ENCODE measurements at places on chromosomes 3 and 15. TPM values are rescaled to one million over a fixed set of nuclear protein-coding genes. Genes with fewer than 3 reads are reported as not detected.

LINGO1 gene
- 0.32 TPM for total RNA-seq

ALDH1A2 gene
- 1.8 TPM for total RNA-seq

AMIGO3 gene
- not detected for total RNA-seq

ZDHHC19 gene
- total RNA-seq = not detected

BCL2A1 gene
- total RNA-seq = not detected

EPHB3 gene
- total RNA-seq = 44.7 TPM

NEK11 gene
- total RNA-seq = 3.4 TPM

SLC4A7 gene
- total RNA-seq = 17.3 TPM

FGF12 gene
- 0.72 TPM for total RNA-seq

GOLGA8N gene
- total RNA-seq = 3.7 TPM

SLC6A20 gene
- 0.16 TPM for total RNA-seq

THOC7 gene
- total RNA-seq = 70.6 TPM

RAB6B gene
- total RNA-seq = 3.3 TPM

MSL2 gene
- 13.8 TPM for total RNA-seq

SGO1 gene
- 5.4 TPM for total RNA-seq

GRM7 gene
- not detected for total RNA-seq

UROC1 gene
- not detected for total RNA-seq

WDR93 gene
- not detected for total RNA-seq

FSIP1 gene
- total RNA-seq = 0.28 TPM

SPTBN5 gene
- 2.1 TPM for total RNA-seq

CHRFAM7A gene
- total RNA-seq = not detected

DPH3 gene
- total RNA-seq = 12.2 TPM

UBXN7 gene
- total RNA-seq = 31.9 TPM

CPA3 gene
- total RNA-seq = 2.2 TPM

ACOX2 gene
- 14.3 TPM for total RNA-seq

MPI gene
- total RNA-seq = 28.2 TPM

KIF23 gene
- total RNA-seq = 16.0 TPM

CCDC66 gene
- total RNA-seq = 9.6 TPM

PLA1A gene
- total RNA-seq = 0.92 TPM

DOCK3 gene
- total RNA-seq = 0.84 TPM

SMAD6 gene
- total RNA-seq = 1.2 TPM

CPLX3 gene
- not detected for total RNA-seq

GPR87 gene
- 36.8 TPM for total RNA-seq
